Pancreas (tissue), 10 donors: ENCODE measurements at places on chromosomes 1 and 21.

- H3K27me3 ChIP-seq = no peaks in the 10 kb centered on the region
- H3K4me3 ChIP-seq = no peak overlapping the region
- H3K27ac ChIP-seq = no peak overlapping the region
- H3K4me1 ChIP-seq = no peaks in the 10 kb centered on the region
Observed at GRCh38 chr1:184656221-184656620, 98.4 kb downstream of the EDEM3 start.

DNA sequence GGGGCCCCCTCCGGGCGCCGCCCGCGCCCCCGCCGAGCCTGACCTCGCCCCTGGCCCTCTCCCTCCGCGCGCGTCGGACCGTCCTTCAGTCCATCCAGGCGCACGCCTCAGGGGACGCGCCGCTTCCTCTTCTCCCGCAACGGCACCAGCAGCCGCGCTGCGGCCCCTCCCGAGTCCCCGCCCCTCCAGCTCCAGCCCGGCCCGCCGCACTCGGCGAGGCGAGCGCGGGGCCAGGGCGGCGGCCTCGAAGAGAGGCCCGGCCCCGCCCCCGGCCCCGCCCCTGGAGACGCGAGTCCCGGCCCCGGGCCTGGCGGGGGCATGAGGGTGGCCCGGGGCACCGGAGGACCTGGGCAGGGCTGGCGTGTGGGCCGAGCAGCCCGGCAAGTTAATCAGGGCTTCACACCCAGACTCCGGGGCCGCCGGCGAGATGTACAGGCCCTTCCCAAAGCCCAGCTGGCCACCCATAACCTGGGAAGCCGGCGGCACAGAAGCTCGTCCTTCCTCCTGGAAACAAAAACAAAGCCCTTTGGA lies at the start of gene IGSF3:
TSS of gene IGSF3 (minus strand) at position 159 of the 531 bp plus-strand sequence. CDS start 1,407 bp downstream, outside the sequence.
- H3K27ac ChIP-seq = peak within 1 kb of the TSS; percentile 45
- H3K36me3 ChIP-seq = no peaks in the 10 kb centered on the region
- H3K27me3 ChIP-seq = no peaks in the 10 kb centered on the region
- H3K4me1 ChIP-seq = no peaks in the 10 kb centered on the region
- peak; percentile 85 for DNase-seq

- no peaks in the 10 kb centered on the region for H3K36me3 ChIP-seq
- DNase-seq = no peak
- H3K27me3 ChIP-seq = no peaks in the 10 kb centered on the region
Observed at GRCh38 chr1:108617008-108617723, 43.7 kb downstream of the HENMT1 start.

GRCh38 chr1:76298399-76298798 lies 223.9 kb downstream of the ST6GALNAC3 start:
- no peak overlapping the region for H3K27ac ChIP-seq
- H3K36me3 ChIP-seq = no peaks in the 10 kb centered on the region
- DNase-seq = no peak
- no peak overlapping the region for H3K4me3 ChIP-seq
- no peaks in the 10 kb centered on the region for H3K4me1 ChIP-seq

DNA sequence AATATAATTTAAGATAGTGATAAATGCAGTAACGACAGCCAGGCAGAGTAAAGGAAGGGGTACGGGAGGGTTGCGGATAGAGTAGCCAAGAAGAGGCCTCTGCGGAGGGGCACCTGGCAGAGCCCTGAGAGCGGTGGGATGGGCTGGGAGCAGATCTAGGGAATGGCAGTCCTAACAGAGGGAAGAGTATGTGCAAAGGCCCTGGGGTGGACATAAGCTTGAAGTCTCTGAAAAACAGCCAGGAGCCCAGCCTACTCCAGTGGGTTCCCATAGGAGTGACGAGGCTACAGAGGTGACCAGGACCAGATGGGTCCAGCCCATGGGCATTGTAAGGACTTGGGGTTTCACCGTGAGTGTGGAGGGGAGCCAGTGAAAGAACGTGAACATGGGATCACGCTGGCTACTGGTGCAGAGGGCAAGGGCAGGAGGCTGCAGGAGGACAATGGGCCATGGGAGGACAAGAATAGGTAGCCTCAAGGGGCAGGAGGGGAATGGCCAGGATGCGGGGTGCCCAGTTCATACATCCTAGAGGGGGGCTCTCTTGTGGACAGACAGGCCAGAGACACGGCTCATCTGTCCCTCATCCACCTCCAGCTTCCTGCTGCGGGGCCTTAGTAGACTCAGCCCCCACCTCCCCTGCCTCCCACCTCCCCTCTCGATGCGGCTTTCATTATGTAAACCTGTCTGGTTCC lies 185.7 kb upstream of the VAMP3 start:
- H3K4me3 ChIP-seq = no peak overlapping the region
- DNase-seq = no peak
- H3K36me3 ChIP-seq = no peaks in the 10 kb centered on the region
- no peak overlapping the region for H3K27ac ChIP-seq
- no peaks in the 10 kb centered on the region for H3K27me3 ChIP-seq

DNA sequence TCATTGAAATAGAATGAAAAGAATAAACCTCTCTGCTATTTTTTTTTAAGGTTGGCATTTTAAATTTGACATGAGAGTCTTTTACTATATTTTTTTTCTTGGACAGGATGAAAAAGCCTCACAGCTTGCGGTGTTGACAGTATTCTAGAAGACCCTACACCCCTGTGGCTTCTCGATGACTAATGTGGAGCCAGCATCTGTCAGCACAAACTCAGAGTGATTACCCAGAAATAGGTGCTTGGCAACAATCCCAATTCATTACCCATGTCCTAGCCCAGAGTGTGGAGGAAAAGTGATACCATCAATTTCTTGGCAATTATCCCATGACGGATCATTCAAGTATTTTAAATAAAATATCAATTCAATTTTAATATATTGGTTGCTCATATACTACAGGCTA lies 186.8 kb upstream of the MAP1LC3C start:
- H3K4me3 ChIP-seq = no peak overlapping the region
- H3K27me3 ChIP-seq = no peaks in the 10 kb centered on the region
- H3K4me1 ChIP-seq = no peaks in the 10 kb centered on the region

GRCh38 chr1:113283914-113284313 lies 106.4 kb upstream of the MAGI3 start:
- no peak overlapping the region for H3K4me3 ChIP-seq
- H3K36me3 ChIP-seq = no peaks in the 10 kb centered on the region
- H3K4me1 ChIP-seq = peaks cover 8% of the 10 kb centered on the region
- H3K27ac ChIP-seq = no peak overlapping the region
- no peak for DNase-seq

DNA sequence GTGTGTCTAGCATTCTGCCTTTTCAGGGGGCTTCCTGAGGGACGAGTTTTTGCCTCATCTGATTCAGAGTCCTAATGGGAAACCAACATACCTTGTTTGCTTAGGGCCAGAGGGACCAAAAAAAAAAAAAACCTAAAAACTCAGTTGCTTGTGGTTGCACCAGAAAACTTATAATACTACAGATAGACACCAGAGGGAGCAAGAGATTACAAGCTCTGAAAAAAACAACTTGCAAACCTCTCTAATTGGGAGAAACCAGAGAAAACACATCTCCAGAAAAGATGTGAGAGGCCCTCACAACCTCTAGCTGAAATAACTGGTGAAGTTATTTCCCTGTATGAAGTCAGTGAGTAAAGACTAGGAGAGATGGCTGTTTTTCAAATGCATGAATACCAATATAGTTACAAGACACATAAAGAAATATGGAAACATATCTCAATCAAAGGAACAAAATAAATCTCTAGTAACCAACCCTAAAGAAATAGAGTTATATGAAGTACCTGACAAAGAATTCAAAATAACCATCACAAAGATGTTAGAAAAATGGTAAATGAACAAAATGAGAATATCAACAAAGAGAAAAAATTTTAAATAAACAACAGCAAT lies 233.7 kb upstream of the NFIA start:
- no peak for DNase-seq
- no peak overlapping the region for H3K27ac ChIP-seq
- H3K36me3 ChIP-seq = no peaks in the 10 kb centered on the region

- H3K27me3 ChIP-seq = no peaks in the 10 kb centered on the region
- H3K4me3 ChIP-seq = no peak overlapping the region
- no peaks in the 10 kb centered on the region for H3K4me1 ChIP-seq
- DNase-seq = no peak
Observed at GRCh38 chr1:71667216-71667615, 586.4 kb upstream of the ZRANB2 start.

DNA sequence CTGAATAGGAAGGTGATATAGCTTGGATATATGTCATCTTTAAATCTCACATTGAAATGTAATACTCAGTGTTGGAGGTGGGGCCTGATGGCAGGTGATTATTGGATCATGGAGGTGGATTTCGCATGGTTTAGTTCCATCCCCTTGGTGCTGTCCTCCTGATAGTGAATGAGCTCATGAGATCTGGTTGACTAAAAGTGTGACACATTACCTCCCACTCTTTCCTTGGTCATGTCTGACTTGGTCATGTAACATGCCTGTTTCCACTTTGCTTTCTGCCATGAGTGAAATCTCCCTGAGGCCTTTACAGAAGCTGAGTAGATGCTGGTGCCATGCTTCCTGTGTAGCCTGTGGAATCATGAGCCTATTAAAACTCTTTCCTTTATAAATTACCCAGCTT lies 664.5 kb upstream of the NR5A2 start:
- H3K4me3 ChIP-seq = no peak overlapping the region
- no peaks in the 10 kb centered on the region for H3K27me3 ChIP-seq
- no peaks in the 10 kb centered on the region for H3K4me1 ChIP-seq
- H3K36me3 ChIP-seq = no peaks in the 10 kb centered on the region

- no peak for DNase-seq
- no peaks in the 10 kb centered on the region for H3K4me1 ChIP-seq
- H3K36me3 ChIP-seq = no peaks in the 10 kb centered on the region
- no peak overlapping the region for H3K4me3 ChIP-seq
- no peak overlapping the region for H3K27ac ChIP-seq
- no peaks in the 10 kb centered on the region for H3K27me3 ChIP-seq
Observed at GRCh38 chr21:45800339-45801080, 157.0 kb downstream of the PCBP3 start.

- no peak for DNase-seq
- H3K4me3 ChIP-seq = no peak overlapping the region
- peaks cover 23% of the 10 kb centered on the region for H3K4me1 ChIP-seq
- H3K36me3 ChIP-seq = no peaks in the 10 kb centered on the region
- H3K27me3 ChIP-seq = no peaks in the 10 kb centered on the region
Observed at GRCh38 chr1:48469616-48470480, 2.2 kb downstream of the SPATA6 start.

DNA sequence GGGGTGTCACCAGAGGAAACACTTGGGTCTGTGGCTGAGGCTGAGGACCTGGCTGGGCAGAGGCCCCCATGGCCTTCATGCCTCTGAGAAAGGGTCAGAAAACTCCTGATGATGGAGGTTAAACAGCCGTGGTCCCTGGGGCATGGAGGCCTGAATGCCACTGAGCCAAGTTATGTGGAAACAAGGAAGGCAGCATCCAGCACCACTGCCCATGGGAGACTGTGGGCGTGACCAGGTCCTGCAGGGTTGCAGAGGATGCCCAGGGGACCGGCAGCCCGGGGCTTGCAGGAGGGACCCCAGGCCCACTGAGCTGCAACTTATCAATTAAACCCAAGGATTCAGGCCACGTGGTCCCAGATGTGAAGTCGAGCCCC lies 18.9 kb upstream of the COL6A2 start:
- H3K36me3 ChIP-seq = no peaks in the 10 kb centered on the region
- H3K4me1 ChIP-seq = no peaks in the 10 kb centered on the region
- DNase-seq = peak; percentile 12
- H3K27me3 ChIP-seq = no peaks in the 10 kb centered on the region
- no peak overlapping the region for H3K4me3 ChIP-seq

GRCh38 chr1:240190881-240191401 lies 99.3 kb downstream of the FMN2 start:
- no peaks in the 10 kb centered on the region for H3K27me3 ChIP-seq
- H3K36me3 ChIP-seq = no peaks in the 10 kb centered on the region
- no peak overlapping the region for H3K4me3 ChIP-seq
- no peaks in the 10 kb centered on the region for H3K4me1 ChIP-seq
- H3K27ac ChIP-seq = no peak overlapping the region

DNA sequence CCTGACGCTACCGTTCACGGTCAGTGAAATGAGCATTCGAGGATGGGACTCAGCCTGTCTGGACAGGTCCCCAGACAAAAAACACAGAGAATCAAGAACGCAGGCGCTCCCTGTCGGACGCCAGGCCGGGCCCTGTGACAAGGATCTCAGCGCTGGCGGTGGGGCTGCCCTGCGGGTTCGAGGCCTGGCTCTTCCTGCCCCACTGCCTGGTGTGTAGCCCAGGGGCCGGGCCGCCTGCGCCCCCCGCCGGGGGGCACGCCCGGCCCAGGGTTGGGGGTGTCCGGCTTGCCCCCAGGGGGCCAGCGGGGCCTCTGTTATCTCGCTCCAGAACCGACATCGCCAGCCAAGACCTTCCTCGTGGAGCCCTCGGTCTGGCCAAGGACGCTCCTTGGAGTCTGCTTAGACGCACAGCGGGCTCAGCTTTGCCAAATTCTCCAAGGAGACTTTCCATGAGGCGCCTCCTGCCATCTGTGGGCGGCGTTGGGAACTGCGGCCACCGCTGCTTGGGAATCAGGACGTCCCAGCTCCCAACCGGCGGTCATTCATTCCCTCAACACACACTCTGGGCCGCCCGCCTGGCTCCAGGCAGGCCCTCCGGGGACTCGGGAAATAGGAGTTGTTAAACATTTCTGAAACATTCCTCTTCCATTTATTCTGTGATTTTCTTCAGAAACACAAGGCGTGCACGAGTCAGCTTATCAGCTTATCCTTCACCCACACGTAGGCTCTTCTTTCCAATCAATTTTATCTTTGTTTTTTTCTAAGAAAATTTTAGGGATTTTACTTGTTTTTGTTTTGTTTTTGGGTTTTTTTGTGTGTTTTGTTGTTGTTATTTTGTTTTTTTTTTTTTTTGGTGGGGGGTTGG lies 11.3 kb upstream of the RIPK4 start:
- H3K27me3 ChIP-seq = no peaks in the 10 kb centered on the region
- peaks cover 20% of the 10 kb centered on the region for H3K4me1 ChIP-seq
- peak; percentile 85 for DNase-seq
- no peak overlapping the region for H3K27ac ChIP-seq

DNA sequence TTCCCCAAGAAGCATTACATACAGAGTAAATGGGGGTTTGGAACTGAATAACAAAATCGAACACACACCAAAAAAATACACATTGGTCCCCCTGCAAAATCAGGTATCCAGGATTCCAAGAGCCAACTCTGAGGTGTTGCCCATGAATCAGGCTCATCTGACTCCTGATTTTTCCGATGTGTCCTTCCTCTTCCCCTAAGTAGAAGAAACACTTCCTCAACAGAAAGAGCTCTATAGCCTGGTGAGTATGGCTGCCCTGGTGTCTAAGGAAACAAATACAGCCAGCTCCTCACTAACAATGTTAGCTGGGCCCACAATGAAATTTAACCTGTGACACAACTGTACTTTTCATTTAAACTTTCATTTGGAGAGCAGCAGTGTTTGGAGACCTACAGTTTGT lies 33.6 kb downstream of the ERI3 start:
- no peak overlapping the region for H3K4me3 ChIP-seq
- H3K4me1 ChIP-seq = no peaks in the 10 kb centered on the region
- peaks cover 7% of the 10 kb centered on the region for H3K36me3 ChIP-seq
- no peaks in the 10 kb centered on the region for H3K27me3 ChIP-seq
- DNase-seq = no peak
